CD4-positive, alpha-beta T cell (primary cell): ENCODE measurements at places on chromosomes 4 and X. TPM values are rescaled to one million over a fixed set of nuclear protein-coding genes. Genes with fewer than 3 reads are reported as not detected.

CYLC1 gene
- total RNA-seq = not detected

OPN1MW3 gene
- total RNA-seq = not detected

HTR2C gene
- total RNA-seq = not detected

GRCh38 chr4:153850533-153851280 is 61.8 kb upstream of the SFRP2 start:
- DNase-seq = no peak
